MM.1S (cell line): ENCODE measurements at places on chromosomes 12 and 14.

DNA sequence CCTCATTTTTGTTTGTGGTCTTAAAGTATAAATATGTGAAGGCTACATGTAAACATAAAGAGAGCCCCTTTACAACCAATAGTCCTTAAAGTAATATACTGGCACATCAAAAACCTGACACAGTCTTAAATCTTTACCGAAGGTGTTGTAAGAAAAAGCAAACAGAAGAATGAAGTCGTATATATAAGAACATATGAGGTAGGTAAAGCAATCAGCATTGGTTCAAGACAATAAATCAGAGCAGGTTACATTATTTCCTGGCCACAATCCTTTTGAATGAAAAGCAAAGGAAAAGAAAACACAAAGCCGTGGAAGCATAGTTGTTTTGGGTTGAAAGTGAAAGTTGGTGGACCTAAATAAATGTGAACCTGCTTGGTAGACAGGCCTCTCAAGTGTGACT is 183.7 kb upstream of the STXBP6 start:
- DNase-seq, result no peak

DNA sequence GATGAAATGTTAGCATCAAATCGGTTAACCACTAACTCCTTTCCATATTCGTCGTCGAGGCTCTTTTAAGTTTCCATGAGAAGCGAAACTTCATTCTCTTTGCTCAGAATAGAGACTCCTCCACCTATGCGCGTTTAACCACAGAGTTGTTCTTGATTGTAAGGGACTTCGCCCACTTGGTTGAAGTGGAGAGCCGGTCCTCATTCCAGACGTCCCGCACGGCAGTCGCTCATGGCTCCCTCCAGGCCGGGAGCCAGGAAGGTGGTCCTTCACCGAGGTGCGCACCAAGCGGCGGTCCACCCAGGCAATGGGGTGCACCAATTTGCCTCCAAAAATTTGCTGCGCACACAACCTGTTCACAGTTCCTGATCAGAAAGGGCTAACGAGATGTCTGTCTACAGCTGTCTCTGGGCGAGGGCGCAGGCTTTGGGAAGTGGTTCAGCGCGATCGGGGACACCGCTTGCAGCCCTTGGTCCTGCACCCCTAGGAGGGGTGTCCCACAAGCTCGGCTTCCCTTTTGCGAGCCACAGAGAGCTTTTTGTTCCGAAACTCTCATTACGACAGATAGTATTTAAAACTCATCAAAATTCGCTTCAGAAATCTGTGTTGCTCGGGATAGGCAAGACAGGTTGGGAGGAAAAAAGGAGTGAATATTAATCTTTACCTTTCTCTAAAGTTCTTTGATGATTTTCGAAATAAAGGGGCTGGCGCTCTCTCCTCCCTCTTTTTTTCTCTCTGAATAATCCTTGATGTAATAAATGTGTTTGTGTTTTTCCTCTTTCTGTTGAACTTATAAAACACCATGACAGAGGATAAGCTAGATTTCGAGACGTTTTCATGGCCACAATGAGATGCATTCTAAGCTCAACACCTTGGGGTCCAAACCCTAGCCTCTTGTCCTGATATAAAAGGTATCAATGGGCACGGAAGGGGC is 6.4 kb upstream of the ALX1 start:
- peak; percentile 75 for DNase-seq

DNA sequence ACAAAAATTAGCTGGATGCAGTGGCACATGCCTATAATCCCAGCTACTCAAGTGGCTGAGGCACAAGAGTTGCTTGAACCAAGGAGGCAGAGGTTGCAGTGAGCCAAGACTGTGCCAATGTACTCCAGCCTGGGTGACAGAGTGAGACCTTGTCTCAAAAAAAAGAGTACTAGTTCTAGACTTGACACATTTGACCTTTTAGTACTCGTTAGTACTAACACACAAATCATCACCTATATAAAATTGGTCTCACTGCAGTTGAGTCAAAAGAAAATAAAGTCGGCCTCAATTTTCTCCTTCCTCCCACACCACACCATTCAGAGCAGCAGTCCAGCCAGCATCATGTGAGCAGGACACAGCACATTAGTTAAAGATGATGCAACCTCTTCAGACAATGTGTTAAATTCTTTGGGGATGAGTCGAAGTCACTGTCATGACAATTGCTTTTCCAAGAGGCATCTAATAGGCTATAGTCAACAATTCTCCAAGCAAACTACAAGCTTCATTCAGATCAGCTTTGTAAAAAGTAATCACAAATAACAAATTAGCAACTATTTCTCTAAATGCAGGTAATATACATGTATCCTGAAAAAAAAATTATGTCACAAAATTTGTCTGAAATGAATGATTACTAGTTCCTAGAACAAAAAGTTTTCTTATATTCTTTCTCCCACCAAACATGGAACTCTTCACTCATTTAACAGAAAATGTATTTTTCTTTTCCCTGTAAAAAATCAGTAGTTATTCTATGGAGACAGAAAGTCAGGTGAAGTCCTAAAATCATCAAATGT is 55.6 kb downstream of the CLIP1 start:
- no peak for DNase-seq

DNA sequence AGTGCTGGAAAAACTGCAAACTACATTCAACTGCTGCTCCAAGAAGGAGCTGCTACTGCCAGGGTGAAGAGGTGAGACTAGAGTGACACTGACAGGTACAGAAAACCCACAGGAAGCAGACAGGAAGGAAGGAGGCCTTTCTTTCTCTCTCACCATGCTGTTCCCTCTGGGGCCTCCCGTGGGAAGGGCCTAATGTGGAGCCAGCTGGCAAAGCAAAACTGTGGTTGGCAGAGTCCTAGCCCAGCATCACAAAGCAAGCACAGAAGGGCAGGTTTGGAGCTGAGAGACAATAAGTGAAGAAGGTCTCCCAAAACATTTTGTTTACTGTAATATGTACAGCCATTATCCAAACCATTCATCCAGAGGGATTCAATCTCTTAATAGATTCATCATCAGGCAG is 122.5 kb upstream of the MAX start:
- no peak for DNase-seq
